Activated CD8-positive, alpha-beta T cell treated with anti-CD3 and anti-CD28 coated beads for 36 hours (primary cell): ENCODE measurements at places on chromosomes 3 and 15. TPM values are rescaled to one million over a fixed set of nuclear protein-coding genes. Genes with fewer than 3 reads are reported as not detected.

Gene SLC9A9
- total RNA-seq, result 1.9 TPM

Gene IQCF5
- not detected for total RNA-seq

Gene CFAP92
- 0.83 TPM for total RNA-seq

Gene RASGRF1
- not detected for total RNA-seq

Gene DAZL
- not detected for total RNA-seq

Gene GOLGA8K
- total RNA-seq, result 0.49 TPM

Gene MITF
- not detected for total RNA-seq

Gene HRG
- not detected for total RNA-seq

Gene CFAP91
- total RNA-seq, result not detected

DNA sequence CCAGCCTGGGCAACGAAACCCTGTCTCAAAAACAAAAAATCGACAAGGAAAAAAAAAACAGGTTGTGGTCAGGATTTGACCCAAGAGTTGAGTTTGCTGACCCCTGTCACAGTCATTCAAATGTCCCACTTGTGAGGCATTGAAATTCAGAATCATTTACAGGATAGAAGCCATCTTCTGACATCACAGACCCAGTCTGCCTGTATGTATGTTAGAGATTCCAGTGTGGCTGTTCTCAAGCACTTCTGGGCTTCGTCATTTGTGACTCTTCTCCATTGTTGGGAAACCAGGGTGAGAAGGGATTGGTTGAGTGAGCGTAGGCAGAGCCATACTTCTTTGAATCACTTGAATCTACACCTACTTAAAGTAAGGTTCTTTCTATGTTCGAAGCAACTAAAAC is 57.1 kb downstream of the LMLN start:
- DNase-seq, result no peak

- DNase-seq, result no peak
Measured at GRCh38 chr3:181696626-181697230, 15.0 kb upstream of the SOX2 start.

GRCh38 chr3:13932578-13933295 is 52.9 kb upstream of the WNT7A start:
- DNase-seq, result peak; percentile 20

GRCh38 chr3:109109574-109109973 is 8.4 kb downstream of the MORC1 start:
- no peak for DNase-seq

DNA sequence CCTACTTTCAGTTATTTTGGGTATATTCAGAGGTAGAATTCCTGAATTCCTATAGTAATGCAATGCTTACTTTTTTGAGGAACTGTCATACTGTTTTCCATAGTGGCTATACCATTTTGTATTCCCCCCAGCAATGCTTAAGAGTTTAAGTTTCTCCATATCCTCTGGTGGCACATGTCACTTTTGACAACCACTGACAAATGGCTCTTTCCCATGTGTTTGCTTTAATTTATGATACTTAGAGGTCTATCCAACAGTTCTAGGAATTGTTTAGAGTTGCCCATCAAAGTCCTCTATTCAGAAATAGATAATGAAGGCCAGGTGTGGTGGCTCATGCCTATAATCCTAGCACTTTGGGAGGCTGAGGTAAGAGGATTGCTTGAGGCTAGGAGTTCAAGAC is 128.9 kb upstream of the CFAP20DC start:
- DNase-seq, result no peak

DNA sequence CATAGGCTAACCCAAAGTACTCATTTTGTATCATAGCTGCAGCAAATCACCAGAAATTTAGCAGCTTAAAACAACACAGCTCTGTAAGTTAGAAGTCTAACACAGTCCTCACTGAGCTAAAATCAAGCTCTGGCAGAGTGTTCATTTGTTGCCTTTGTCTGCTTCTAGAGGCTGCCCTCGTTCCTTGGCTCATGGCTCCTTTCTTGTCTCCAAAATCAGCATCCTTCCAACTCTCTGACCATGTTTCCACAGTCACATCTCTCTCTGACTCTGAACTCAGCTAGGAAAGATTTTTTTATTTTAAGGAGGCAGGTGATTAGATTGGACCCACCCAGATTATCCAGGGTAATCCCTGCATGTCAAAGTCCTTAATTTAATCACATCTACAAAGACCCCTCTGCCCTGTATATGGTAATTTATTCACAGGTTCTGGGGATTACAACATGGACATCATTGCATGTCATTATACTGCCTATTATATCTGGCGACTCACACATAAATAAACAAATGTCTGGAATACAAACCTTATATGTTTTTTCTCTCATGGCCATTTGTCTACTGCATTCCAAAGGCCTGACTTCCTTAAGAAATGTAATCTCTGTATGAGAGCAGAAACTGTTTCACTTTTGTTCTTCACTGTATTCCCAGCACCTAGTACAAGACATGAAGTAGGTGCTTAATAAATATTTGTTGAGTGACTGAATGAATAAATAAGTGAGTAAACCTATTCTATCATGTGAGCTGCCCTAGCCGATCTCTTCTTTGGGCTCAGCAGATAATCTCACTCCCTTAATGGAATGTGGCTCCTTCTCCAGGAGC is 15.1 kb upstream of the UACA start:
- DNase-seq, result no peak

GRCh38 chr15:57031605-57032004 is 113.2 kb downstream of the TCF12 start:
- peak; percentile 11 for DNase-seq

GRCh38 chr3:168087539-168087938 is 8.2 kb downstream of the GOLIM4 start:
- DNase-seq, result no peak

DNA sequence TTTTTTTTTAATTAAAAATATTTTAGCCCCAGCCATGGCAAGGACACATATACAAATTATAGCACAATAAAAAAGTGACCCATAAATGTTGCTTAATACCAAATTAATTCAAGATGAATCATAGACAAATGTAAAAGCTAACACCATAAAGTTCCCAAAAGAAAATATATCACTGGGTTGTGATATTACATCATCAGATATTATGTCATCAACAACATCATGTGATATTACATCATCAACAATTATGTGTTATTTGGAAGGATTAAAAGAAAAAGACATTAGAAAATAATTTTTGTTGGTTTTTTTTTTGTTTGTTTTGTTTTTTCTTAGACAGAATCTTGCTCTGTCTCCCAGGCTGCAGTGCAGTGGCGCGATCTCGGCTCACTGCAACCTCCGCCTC is 34.5 kb upstream of the ABHD10 start:
- DNase-seq, result no peak

- DNase-seq, result no peak
Measured at GRCh38 chr3:166362698-166363097, 525.5 kb upstream of the BCHE start.

DNA sequence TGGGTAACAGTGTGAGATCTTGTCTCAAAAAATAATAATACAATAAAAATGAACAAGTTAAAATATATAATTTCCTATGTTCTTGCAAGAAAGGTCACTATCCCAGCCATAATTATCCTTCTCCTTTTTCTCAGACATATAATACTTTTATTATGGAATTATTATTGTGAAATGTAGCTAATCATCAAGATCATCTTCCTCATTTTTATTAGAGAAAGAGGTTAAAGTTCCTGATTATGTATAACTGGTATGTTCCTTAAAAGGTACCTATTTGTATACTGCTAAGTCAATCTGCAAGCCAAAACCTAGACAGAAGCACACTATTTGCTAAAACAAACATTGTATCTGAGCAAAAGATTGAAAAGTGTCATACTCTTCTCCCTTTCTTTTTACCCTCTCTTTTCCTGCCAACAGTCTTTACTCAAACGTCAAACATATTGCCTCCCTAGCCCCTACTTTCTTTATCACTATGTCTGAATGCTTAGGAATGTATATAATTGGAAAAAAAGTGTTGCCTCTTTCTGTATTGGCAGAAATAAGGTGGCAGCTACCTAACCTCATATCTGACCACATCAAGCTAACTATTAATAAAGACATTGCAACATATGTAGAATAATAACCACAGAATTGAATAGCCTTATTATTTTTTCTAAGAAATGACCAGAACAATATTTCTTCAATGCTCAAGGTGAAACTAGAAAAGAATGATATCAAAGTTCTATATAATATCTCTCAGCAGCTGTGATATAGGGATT is 18.5 kb downstream of the SEC11A start:
- DNase-seq, result no peak

- no peak for DNase-seq
Measured at GRCh38 chr3:113285226-113285625, 73.9 kb downstream of the BOC start.

- DNase-seq, result peak; percentile 80
Measured at GRCh38 chr3:130850044-130850797, 43.7 kb upstream of the ATP2C1 start.

DNA sequence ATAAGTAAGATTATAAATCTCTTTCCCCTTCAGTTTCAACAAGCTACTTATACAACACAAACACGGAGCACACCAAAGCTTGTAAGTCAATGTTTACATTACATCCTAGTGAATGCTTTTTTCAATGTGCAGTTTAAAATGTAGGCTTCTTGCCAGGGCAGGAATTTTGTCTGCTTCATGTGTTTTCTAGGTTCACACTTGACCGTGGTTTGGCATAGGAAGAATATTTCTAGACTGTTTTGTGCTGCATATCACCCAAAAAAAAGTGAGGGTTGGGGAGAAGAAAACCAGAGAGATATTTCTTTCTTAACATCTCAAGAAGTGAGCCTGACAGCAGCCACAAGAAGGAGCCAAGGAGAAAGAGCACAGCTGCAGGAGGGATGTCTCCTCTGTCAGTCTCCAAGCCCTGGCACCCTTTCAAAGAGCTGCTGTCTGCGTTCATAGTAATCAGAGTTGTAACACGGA is 255.8 kb downstream of the MEIS2 start:
- DNase-seq, result no peak

GRCh38 chr3:12158387-12159226 is at the start of gene TIMP4:
TIMP4 (minus strand) TSS chr3:12158912; CDS start chr3:12158840, 72 bp downstream.
- DNase-seq, result no peak

GRCh38 chr3:187183210-187183862 is 13.9 kb upstream of the RTP1 start:
- DNase-seq, result peak; percentile 4

GRCh38 chr15:80815106-80815505 is 35.9 kb downstream of the CEMIP start:
- no peak for DNase-seq

DNA sequence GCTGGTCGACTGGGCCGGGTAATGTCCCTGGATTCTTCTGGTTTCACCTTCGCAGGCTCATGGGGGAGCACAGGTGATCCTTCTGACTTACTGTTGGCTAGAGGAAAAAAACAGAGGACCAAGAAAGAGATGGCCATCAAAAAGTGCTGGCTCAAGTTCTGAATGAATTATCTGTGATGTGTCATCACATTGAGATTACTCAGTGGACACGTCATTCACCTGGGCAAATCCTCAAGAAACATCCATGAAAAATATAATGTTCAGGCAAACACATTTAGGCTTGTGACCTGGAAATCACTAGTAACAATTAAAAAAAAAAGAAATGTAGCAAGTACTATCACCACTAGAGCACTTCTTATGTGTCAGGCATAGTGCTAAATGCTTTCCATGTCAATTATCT is 81.5 kb upstream of the SLC2A2 start:
- no peak for DNase-seq

GRCh38 chr3:72597756-72598195 is 250.5 kb downstream of the SHQ1 start:
- no peak for DNase-seq

GRCh38 chr3:4714045-4714444 is 220.9 kb downstream of the ITPR1 start:
- DNase-seq, result no peak

DNA sequence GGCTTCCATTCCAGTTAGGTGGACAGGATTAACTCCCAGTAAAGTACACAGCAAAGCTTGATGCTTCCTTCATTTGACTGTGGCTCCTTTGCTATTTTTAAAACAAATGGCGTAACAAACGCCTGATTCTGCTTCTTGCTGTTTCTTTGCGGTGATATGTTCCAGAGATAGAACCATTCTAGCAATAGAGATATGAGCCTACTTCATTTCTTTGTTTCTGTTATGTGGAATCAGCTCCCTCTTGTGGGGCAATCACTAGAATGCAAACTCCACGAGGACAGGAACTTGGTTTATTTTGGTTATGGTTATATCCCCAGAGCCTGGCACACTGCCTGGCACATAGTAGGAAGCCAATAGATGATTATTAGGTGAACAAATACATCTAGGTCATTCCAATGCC is 122.6 kb upstream of the SLC6A11 start:
- DNase-seq, result no peak

- DNase-seq, result peak; percentile 60
Measured at GRCh38 chr3:100103558-100104441, 10.5 kb downstream of the FILIP1L start.

- no peak for DNase-seq
Measured at GRCh38 chr3:45499529-45499928, 95.0 kb upstream of the LIMD1 start.

- no peak for DNase-seq
Measured at GRCh38 chr15:99976811-99977271, 243.6 kb upstream of the LYSMD4 start.
